ENCODE measurements at places on chromosomes 2 and 18.

- DNase-seq: no peak
Measured at GRCh38 chr2:43221124-43221762, 5.2 kb downstream of the ZFP36L2 start.

DNA sequence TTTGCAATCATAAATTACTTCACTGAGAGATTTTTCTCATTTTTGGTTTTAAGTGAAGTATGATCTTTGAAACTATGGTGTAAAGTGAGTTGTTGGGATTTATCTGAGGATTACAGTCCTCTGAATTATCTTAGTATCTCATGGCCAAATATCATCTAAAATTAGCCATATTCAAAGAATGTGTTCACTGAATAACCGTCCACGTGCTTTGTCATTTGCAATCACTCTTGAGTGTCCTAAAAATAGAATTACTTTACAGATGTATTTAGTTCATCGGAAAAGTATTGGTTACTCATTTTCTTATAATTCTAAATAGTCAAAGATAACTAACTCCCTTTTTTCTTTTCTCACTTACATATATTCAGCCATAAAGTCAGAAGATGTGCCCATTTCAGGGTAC lies 141.2 kb downstream of the RTN4 start:
- no peak for DNase-seq

DNA sequence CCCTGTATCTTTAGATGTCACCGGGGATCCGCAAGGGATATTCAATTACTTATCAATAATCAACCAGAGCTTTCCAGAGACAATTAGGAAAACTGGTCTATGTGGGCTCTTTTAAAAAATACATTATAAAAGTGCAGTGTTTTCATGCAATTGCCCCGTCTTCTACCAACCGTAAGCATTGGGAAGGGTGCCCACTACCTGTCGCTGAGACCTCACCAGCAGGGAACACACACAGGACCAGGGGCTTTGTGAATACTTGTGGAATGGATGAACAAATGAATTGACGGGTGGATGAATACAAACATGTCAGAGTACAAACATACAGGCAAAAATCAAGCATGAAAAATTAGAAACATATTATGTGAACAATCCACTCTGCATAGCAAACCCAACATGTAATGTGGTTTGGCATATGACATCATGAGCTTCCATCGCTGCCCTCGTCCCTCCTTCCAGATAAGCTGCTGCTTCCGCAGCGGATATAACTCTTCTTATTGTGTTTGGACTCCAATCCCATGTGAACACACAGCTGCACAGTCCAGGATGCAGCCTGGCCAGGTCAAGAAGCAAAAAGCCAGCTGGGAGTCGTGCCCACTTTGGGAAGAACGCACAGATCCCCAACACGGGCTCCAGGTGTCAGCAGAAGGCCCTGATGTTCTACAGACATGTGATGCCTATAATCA lies 5.3 kb downstream of the FHL2 start:
- no peak for DNase-seq

GRCh38 chr2:9552219-9553178 lies 3.1 kb downstream of the ADAM17 start:
- no peak for DNase-seq

DNA sequence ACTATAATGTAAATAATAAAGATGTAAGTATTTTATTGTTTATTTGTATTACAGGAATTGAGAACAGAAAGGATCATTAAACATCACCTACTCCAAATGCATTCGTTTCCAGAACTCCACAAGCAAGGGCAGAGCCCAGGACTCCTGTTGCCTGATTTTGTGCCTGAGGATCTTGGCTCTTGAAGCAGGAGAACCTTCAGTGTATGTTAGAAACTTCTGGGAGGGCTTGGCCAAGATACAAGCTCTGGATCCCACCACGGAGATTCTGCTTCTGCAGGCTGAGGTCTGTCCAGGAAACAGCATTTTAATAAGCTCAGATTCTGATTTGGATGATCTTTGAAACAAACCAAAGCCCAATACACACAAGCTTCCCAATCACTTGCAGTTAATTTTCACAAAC lies 142.4 kb upstream of the SOX11 start:
- DNase-seq: no peak

- DNase-seq: no peak
Measured at GRCh38 chr2:42923580-42924417, 131.4 kb upstream of the HAAO start.

DNA sequence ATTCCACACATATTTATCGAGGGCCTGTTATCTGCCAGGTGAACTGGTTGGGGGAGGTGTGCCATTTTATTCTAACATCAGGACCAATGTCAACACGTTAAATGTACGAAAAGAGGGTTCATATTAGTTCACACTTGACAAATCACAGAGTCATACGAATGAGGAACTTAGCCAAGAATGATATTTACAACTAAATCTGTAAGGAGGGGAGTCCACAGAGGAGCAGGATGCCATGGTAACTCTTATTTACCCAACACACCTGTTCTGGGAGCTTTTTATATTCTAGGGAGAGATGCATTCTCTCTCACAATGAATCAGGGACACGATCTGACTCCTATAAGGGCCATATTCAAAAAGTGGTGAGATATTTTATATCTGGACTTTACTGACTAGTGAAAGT lies 144.1 kb downstream of the CDC42EP3 start:
- DNase-seq: no peak

- no peak for DNase-seq
Measured at GRCh38 chr18:11387880-11388279, 221.5 kb upstream of the SLC35G4 start.

DNA sequence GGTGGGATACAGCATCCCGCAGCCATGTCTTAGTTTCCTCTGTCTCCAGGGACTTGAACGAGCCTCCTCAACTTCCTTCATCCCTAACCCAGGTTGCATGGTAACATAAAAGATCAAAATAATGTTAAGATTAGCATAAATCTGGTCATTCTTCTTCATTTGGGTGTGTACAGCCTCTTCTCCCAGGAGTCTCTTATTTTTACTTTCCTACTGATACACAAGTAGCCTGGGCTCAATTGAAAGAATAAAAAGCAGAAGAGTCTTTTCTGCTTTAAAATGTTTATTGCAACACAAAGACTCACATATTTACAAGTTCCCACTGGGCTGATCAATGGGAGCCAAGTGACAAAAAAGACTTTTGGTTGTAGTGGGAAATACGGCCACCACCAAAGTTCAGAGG lies 137.9 kb upstream of the PID1 start:
- DNase-seq: no peak

DNA sequence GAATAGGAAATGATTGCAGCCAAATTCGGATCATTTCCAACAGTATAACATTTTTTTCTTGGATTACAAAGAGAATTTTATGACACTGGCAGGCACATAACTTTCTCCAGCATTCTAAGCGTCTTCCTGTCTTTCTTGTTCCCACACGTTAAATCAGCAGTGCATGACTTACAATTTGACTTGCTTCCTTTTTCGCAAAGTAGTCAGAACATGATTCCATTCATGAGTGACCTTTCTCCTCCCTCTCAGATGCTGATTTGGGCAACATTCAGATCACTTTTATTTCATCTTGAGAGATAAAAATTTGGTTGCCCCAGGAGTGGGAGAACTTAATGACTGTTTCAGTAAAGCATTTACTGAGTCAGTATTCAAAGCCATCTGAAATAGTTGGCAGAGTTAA lies 858.7 kb upstream of the ACVR2A start:
- no peak for DNase-seq

- no peak for DNase-seq
Measured at GRCh38 chr2:97656905-97657587, 6.8 kb downstream of the ACTR1B start.

DNA sequence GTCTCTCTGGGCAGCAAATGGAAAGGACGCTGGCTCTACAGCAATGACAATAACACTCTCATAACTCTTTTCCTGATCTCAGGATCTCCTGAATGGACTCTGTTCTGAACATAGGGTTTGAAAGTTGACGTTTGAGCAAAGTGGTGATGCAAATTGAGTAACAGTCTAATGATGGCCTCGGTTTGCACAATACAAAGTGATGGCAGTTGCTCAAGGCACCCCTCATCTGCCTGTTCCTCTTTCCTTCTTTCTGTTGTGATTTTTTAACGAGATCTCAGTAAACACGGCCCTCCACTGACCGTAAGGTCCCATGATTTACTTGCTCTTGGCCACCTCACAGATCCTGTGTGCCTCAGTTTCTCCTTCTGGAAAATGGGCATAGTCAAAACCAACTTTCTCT lies 303.6 kb downstream of the SLC8A1 start:
- no peak for DNase-seq

- no peak for DNase-seq
Measured at GRCh38 chr18:80010551-80010906, 22.2 kb upstream of the TXNL4A start.

- DNase-seq: no peak
Measured at GRCh38 chr2:1892529-1893250, 148.4 kb upstream of the PXDN start.

DNA sequence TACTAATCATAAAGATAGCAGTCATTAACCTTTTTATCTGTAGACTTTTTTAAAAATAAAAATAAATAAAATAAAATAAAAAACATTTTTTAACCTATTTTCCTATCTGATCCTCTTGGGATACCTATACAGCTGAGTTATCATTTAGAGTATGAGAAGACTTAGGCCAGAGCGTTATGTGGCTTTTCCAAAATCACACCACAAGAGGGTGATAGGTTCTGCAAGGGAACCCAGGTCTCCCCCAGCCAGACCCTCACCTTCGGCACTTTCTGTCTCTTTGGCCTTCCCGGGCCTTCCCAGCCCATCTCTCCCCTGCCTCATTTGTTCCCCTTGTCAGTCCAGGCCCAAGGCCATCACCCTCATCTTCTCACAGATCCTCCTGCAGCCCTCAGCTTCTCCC lies 311.7 kb downstream of the SMAD2 start:
- no peak for DNase-seq

DNA sequence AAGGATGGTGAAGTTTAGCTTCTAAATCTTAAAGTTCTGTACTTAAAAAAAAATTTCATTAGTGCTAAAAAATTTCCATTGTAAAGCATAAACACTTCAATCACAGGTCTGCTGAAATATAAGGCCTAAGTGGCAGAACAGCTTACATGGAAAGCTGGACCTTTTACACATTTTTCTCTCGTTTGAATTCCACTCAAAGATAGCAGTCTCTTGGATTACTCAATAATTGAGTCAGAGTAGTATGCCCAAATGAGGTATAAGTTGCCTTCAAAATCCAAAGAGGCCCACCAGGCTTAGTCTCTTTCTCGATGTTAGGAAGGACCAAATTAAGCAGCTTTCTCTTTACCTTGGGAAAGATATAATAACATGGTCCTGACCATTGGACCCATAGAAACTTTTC lies 220.4 kb upstream of the CWC22 start:
- no peak for DNase-seq

- DNase-seq: no peak
Measured at GRCh38 chr2:224918626-224919471, 123.4 kb downstream of the DOCK10 start.

- DNase-seq: no peak
Measured at GRCh38 chr2:18560797-18561085, 288 bp upstream of the RDH14 start.

DNA sequence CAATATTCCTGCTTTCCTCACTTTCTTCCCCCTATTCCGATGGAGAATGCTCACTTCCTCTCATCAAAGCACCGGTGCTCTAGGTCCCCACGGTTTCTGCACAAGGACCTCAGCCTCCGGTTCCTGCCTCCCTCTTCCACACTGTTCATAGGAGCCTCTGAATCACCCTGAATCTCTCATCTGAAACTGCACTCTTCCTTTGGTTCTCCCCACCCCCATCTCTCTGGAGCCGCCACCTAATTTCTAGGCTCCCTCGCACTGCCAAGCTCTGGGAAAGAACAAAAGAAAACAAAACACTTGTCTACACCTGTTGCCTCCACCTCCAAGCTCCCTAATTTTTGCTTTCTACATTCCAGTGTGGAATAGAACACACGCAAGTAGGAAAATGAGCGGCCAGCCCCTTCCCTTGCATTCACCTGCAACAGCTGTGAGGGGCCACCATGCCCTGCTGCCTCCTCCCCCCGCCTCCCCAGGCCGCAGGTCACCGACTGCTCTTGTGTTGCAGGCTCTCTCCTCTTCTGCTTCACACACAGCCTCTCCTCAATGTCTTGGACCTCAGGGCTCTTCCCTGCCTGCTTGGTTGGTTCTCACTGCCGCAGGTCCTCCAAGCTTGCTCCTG lies 9.6 kb downstream of the FBXO15 start:
- no peak for DNase-seq
